Nephron progenitor cell (in vitro differentiated cells): ENCODE measurements at places on chromosomes 5 and 9.

- no peak for DNase-seq
Observed at GRCh38 chr5:115713408-115713807, 87.6 kb upstream of the TMED7 start.

GRCh38 chr9:83554278-83554677 lies 16.1 kb upstream of the FRMD3 start:
- DNase-seq: no peak

DNA sequence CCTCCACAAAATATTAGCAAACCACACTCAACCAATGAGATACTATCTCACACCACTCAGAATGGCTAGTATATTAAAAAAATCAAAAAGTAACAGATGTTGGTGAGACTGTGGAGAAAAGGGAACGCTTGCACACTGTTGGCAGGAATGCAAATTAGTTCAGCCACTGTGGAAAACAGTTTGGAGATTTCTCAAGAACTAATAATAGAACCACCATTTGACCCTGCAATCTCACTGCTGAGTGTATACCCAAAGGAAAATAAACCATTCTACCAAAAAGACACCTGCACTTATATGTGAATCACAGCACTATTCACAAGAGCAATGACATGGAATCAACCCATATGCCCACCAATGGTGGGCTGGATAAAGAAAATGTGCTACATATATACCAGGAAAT lies 393.5 kb downstream of the PDE4D start:
- DNase-seq: no peak

- no peak for DNase-seq
Observed at GRCh38 chr5:61551637-61552313, 219.7 kb downstream of the ZSWIM6 start.

- DNase-seq: no peak
Observed at GRCh38 chr5:89204756-89205155, 321.8 kb upstream of the MEF2C start.

DNA sequence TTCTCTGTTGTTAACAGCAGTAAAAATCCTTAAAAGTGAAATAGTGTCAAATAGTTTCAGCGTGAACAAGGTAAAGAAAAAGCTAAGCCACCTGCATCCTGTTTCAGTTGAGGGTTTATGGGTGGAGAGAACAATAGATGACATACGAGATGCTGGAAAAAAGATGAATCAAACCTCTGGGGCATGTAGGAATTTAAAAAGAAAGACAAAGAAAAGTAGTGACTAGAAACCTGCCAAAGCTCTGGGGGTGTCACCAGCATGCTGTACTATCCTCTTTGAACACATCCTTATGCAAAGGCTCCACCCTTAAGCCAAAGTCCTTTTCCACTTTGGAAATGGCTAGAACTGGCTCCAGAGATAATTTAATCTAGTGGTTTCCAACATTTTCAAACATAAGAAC lies 22.2 kb downstream of the SCAI start:
- no peak for DNase-seq

- DNase-seq: no peak
Observed at GRCh38 chr9:19516348-19516747, 107.5 kb downstream of the ACER2 start.

- DNase-seq: peak; percentile 90
Observed at GRCh38 chr9:34701769-34702736, 7.9 kb downstream of the CCL21 start.

GRCh38 chr5:154002093-154002492 lies 36.6 kb downstream of the FAM114A2 start:
- no peak for DNase-seq

GRCh38 chr5:75847561-75848021 lies 130.4 kb upstream of the POC5 start:
- DNase-seq: no peak

DNA sequence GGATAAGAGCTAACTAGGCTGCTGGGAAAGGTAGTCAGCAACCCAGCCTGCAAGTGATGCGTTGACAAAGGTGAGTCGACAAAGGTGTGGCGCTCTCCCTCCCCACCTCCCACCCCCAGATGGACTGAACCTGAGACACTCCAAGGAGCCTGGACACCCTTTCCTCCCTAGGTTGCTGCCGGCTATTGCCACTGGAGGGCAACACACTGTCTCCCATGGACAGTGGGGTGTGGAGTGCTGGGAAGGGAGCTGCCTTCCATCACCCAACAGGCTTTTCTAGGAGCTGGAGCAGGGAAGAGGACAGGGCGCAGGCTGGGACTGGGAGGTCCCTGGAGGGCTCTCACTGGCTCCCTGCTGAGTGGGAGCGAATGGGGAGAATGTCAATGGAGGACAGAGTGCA lies 75.4 kb upstream of the ARAP3 start:
- DNase-seq: peak; percentile 26

GRCh38 chr5:126508962-126509279 lies 85.7 kb downstream of the GRAMD2B start:
- no peak for DNase-seq

DNA sequence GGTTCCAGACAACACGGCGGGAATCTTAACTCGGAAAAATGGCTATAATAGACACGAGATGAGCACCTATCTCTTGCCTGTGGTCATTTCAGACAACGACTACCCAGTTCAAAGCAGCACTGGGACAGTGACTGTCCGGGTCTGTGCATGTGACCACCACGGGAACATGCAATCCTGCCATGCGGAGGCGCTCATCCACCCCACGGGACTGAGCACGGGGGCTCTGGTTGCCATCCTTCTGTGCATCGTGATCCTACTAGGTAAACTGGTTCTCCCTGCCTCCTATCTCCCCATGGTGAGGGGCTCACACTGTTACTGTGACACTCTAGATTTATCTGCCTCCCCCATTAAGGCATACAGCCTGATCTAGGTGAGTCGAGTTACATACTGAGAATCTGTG lies 124.2 kb downstream of the CDH6 start:
- no peak for DNase-seq

DNA sequence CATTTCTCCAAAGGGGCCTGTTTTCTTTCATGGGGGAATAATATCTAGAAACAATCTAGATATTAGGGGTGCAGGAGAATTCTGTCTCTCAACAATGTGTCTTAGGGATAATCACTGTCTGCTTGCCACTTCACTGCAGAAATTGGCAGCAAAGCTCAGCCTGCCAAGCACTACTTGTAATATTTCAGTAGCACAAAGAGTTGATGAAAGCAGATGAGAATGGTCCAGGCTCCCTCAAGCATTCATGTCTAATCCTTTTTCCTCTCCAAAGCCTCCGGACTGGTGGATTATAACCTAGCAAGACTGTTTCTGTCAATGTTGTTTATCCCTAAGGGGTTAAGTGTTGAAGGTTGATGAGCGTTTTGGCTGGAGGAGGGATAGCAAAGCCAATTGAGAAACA lies 13.3 kb upstream of the MPDZ start:
- no peak for DNase-seq

GRCh38 chr5:123486951-123487655 lies 24.9 kb upstream of the CSNK1G3 start:
- no peak for DNase-seq

DNA sequence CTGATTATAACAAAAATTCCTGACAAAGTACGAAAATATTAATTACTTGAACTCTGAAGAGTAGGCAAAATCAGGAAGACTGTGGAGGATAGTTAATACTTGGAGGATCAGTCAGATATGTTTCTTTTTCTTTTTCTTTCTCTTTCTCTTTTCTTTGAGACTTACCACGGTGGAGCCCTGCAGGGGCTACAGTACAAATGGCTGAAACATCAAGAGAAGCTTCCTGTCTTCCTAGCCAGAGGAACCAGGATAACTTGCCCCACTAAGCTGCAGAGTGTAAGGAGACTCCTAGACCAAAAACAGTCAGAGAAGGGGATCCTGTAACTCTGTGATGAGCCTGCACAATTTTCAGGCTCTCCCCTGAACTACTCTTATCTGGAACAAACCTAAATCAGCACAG lies 324.6 kb upstream of the TYRP1 start:
- no peak for DNase-seq

DNA sequence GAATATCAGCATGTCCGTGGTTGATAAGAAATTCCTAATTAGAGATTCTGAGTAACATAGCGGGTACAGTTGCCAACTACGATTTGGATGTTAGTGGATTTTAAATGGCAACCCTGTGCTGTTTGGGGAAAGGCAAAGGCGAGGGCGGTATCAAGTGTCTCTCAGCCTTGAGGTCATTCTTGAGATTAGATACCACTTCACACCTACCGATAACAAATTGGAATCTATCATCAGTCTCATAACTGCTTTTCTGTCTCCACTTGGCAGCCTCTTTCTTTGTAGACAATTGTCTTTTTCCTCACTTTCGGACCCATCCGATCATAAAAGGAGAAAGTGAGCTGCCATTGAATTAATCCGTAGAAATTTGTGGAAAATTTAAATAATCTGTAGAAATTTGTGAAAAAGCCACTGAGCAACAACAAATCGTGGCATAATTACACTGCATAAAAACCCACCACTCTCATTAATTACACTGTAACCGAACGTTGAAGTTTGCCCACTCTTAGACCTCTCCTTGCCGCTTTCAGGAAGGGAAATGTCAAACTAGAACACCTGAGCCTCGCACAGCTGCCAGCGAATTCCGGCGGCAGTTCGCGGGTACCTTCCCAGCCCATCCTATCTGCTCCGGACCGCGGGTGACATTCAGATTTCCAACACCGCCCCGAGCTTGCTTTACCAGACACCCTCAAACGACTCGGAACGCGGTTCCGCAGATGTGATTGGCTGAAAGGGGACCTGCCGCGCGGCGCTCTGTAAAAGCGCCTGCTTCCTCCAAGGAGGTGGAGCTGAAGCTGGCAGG lies 849 bp upstream of the RGMB start:
- DNase-seq: peak; percentile 66

- no peak for DNase-seq
Observed at GRCh38 chr5:39808656-39809055, 383.9 kb upstream of the DAB2 start.
